ENCODE measurements at places on chromosomes 2 and 18.

- no peak for DNase-seq
Observed at GRCh38 chr2:193943406-193943960, 1713.5 kb upstream of the SLC39A10 start.

DNA sequence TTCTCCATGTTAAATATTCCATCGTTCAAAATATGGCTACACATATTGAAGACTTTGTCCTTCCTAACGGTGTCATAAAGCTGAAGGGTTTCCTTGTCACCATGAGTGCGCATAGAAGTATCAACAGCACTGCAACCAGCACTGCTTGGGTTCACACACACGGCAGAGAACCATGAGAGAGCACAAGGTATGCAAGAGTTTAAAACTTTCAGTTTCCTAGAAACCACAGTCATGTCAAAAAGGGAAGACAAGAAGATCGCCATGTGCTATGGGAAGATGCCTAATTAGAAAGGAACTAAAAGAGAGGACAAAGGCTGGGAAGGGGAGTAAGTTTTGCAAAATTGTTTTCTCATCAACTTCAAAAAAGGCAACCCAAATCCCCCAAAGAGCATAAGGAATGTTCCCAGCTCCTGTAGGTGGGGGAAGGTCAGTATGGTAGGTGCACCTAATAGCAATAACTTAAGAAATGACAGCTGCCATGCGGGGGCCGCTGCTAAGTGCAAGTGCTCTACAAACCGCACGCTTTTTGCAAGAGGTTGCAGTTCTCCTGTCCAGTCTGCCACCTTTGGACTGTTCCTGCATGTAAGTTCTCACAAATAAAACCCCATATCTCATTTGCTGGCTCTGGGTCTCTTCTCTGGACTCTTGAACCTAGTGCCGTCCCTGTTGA is 136.8 kb downstream of the TMEM163 start:
- no peak for DNase-seq

GRCh38 chr2:7634409-7634808 is 717.2 kb downstream of the RNF144A start:
- DNase-seq: no peak

GRCh38 chr2:55839182-55839819 is 84.3 kb downstream of the EFEMP1 start:
- no peak for DNase-seq

GRCh38 chr2:98911376-98912154 is 24.5 kb downstream of the CRACDL start:
- no peak for DNase-seq

DNA sequence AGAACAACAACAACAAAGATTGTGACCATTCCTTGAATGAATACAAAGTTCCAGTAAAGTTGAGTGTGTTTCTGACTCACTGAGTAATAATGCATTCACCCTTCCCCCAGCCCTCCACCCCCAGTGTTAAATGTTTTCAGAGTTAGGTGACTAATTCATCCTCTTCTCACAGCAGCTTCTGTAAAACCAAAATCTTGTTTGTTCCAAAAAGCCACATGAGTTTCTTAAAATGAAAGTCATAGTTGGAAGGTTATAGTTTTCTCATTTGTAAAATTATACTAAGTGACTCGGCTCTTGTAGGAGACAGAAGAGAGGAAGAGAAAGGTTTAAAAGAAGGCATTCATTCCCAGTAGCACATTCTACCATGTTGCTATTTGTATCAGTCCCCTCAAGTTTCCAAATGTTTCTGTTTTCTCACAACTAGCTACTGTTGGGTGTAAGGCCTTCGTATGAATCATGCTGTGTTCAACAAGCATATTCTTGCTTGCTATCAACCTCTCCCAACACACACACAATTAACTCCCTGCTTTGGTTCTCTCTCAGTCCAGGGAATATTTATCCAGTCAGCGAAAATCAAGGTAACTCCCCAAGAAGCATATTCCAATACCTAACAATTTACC is 75.3 kb downstream of the MBD2 start:
- peak; percentile 40 for DNase-seq

GRCh38 chr2:111688482-111688881 is 195.5 kb downstream of the ANAPC1 start:
- DNase-seq: no peak

DNA sequence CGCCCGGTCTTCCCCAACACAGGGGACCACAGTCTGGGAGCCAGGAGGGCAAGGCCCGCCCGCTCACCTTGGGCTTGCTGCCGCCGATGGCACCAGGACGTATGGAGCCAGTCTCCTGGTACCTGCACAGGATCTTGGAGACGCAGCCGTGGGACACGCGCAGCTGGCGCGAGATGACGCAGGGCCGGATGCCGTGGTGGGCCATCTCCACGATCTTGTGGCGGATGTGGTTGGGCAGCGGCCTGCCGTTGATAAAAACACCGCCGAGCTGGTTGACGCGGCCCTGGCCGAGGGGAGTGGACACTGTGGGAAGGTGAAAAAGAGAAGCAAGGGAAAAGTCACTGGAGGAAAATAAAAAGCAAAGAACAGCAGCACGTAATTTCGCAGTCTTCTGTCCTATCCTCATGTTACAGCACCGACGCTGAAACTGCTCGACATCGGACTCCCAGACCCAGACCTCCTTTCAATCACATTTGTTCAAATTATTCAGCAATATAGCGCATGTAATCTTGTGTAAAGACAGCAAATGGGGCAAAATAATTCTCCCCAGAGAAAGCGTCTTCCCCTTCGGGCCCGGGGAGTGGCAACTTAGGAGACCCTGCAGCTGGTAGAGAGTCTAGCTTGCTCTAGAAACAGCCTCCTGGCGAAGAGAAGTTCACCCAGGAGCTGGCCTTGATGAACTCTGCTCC is 1.7 kb downstream of the PAX3 start:
- no peak for DNase-seq

GRCh38 chr2:11373096-11373495 is 28.7 kb upstream of the ROCK2 start:
- no peak for DNase-seq

GRCh38 chr2:120920454-120921148 is 184.9 kb downstream of the GLI2 start:
- DNase-seq: no peak

DNA sequence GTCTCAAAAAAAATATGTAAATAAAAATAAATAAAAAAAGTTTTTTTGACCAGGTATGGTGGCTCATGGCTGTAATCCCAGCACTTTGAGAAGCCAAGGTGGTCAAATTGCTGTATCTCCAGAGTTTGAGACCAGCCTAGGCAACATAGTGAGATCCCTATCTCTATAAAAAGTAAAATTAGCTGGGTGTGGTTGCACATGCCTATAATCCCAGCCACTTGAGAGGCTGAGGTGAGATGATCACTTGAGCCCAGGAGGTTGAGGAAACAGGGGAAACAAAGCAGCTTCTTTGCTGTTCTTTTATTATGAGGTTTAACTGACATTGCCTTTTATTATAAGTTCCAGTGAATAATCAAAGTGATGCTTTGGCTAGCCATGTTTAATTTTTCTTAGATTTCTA is 25.0 kb downstream of the ACTR2 start:
- no peak for DNase-seq

DNA sequence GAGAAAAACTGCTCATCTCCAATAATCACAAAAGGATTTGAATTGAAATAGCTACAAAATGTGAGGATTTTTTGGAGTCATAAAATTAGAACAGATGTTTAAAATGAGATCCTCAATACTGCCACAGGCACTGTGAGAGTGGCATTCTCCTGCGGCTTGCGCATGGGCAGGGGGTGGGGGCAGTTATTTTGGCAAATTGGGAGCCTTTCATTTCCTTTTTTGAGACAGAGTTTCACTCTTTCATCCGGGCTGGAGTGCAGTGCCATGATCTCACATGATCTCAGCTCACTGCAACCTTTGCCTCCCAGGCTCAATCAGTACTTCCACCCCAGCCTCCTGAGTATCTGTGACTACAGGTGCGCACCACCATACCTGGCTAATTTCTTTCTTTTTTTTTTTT is 42.4 kb downstream of the POMC start:
- no peak for DNase-seq

DNA sequence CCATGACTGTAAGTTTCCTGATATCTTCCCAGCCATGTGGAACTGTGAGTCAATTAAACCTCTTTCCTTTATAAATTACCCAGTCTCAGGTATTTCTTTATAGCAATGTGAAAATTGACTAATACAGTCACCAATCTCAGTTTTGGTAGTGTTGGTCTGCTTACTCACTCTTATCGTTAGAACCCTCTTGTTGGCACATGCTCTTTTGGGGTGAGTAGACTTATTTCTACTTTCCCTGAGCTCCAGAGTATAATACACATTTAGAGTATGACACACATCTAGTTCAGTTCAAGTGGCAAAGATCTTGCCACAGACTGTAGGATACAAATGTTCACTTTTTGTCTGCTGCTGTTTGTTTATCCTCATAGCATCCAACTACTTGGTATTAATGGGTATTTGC is 347.5 kb upstream of the CELF4 start:
- no peak for DNase-seq

- DNase-seq: no peak
Observed at GRCh38 chr2:12457831-12458230, 258.9 kb upstream of the TRIB2 start.

DNA sequence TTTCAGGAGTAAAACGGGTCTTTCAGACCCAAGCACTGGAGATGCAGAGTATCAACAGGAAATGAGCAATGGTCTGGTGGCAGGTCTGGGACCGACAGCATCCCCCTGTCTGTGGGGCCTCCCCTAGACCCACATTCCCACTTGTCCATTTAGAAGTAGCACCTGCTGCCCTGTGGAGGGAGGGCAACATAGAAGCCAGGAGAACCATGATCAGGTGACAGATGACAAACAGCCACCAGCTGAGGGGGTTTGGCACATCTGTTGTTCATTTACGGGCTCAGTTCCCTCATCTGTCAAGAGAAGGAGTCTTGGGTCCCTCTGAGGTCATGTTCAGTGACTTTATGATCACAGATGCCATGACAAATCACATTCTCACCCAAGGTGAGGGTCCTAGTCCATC is 77.9 kb upstream of the SLC66A3 start:
- no peak for DNase-seq

- DNase-seq: no peak
Observed at GRCh38 chr2:14322306-14322705, 310.2 kb upstream of the LRATD1 start.

DNA sequence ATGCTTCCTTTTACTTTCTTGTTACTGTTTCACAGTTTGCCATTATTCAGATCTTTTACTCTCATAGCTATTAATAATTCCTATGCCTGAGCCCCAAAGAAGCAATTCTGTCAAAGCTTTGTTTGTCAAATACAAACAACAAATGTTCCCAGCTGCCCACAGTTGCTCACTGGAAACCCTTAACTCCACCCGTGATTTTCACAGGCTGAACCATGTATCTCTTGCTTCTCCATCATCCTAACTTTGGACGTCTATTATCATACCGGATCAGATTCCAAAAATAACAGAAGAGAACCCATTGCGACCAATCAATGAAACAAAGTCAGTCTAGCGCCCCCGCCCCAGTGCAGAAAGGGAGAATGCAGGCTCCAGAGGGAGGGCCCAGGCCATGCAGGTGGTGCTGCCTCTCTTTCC is 24.2 kb downstream of the COLEC12 start:
- DNase-seq: no peak

- DNase-seq: peak; percentile 48
Observed at GRCh38 chr2:217756375-217757107, 246.3 kb downstream of the TNS1 start.

GRCh38 chr2:86518481-86518880 is 44.8 kb downstream of the CHMP3 start:
- no peak for DNase-seq

- DNase-seq: no peak
Observed at GRCh38 chr2:127052057-127052770, 54.7 kb downstream of the BIN1 start.

DNA sequence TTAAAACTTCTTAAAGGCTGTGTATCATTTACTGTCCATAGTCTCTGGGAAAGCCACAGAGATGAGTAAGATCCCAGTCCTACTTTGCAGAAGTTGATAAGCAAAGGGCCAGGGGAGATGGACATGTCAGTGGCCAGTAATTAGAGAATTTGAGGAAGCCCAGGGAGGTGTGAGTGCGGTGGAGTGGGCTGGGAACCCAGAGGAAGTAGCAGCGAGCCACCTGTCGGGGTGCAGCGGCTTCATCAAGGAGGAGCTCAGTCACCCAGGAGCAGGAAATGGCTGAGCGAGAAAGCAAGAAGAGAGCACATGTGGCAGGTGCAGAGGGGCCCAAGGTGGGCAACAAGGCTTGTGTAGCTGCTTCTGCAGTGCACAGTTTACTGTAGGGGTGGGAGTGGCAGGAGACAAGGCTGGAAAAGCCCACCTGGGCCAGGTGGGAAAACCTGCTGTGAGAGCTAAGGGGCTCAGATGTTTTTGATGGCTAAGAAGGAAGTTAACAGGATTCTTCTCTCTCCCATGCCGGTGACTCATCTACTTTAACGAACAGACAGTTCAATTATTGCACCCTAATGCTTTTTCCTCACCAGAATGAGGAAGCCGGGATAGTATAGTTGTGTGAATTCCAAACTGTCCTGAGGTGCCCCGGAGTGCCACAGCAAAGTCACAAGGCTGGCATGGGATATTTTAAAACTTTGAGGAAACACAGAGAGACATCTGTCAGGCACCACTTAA is 34.8 kb upstream of the MGAT5 start:
- no peak for DNase-seq
